ENCODE measurements at places on chromosomes 6 and 20. TPM values are rescaled to one million over a fixed set of nuclear protein-coding genes. Genes with fewer than 3 reads are reported as not detected.

Gene BTN1A1
- 1.0 TPM for total RNA-seq

- no peak for DNase-seq
Measured at GRCh38 chr6:19632230-19632629, 204.9 kb upstream of the ID4 start.

- DNase-seq: no peak
Measured at GRCh38 chr6:111187874-111188273, 100.6 kb downstream of the SLC16A10 start.

Gene CCN6
- total RNA-seq: not detected

- no peak for DNase-seq
Measured at GRCh38 chr6:16292942-16293341, 54.6 kb downstream of the GMPR start.

Gene EPHA7
- total RNA-seq: not detected

DNA sequence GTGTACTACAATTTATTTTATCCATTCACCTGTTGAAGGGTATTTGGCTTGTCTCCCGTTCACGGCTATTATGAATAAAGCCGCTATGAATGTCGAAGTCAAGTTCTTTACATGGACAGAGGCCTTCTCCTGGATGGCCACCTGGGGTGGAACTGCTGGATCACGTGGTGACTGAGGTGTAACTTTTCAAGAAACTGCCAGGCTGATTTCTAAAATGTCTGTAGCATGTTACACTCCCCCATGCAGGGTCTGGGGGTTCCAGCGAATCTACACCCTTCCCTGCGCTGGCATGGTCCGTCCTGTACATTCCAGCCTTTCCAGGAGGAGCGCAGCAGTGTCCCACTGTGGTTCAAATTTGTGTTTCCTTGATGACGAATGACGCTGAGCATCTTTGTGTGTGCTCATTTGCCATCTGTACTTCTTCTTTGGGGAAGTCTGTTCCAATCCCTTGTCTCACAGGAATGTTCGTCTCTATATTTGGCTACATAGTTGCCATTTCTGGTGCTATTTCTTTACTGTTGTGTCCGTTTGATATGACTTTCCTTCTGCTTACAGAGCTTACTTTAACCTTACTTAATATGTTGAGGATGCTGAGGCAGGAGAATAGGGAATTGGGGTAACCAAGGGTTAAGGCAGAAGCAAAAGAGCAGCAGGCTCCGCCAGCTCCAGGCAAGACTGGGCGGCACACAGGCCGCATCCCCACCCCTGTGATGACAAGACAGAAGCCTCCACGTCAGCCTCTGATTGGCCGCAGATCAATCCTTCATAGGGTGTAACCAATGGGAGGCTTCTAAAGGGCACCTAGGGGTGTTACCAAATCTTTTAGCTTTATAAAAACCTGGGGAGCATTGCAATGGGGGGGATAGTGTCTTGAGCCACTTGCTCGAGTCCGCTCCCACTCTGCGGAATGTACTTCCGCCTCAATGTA, 106.6 kb downstream of the TAF4 start:
- DNase-seq: peak; percentile 8

GRCh38 chr6:108822401-108822800, 25.8 kb upstream of the ARMC2 start:
- no peak for DNase-seq

Gene CST5
- total RNA-seq: not detected

DNA sequence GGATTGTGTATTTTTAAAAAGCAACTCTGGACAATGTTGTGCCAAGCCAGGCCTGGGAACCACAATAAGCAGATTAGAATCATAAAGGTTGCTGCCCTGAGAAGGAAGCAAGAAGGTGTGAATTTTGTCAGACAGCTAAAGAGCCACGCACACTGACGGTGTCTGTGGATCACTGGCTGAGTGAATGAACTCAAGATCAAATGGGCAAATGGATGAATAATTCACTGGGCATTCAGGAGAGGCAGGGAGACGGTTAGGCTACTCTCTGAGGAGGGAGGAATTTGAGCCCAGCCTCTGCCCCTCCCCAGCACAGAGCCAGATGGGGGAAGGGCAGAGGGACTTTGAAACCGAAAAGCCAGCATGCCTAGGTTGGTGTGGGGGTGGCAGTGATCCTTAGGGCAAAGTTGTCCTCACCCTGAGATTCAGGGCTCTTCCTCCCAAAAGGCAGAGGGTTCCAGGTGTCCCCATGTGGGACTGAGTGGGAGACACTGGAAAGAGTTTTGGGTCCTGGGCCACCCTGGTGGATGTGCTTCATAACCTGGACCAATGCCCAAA, 19.5 kb upstream of the SLC22A7 start:
- DNase-seq: no peak

Gene CCN5
- not detected for total RNA-seq

- DNase-seq: no peak
Measured at GRCh38 chr6:128479048-128479666, 41.2 kb downstream of the PTPRK start.

Gene SLC29A1
- 54.1 TPM for total RNA-seq

GRCh38 chr6:11142296-11143027, 30.9 kb upstream of the ERVFRD-1 start:
- no peak for DNase-seq

Gene IMPG1
- total RNA-seq: not detected

DNA sequence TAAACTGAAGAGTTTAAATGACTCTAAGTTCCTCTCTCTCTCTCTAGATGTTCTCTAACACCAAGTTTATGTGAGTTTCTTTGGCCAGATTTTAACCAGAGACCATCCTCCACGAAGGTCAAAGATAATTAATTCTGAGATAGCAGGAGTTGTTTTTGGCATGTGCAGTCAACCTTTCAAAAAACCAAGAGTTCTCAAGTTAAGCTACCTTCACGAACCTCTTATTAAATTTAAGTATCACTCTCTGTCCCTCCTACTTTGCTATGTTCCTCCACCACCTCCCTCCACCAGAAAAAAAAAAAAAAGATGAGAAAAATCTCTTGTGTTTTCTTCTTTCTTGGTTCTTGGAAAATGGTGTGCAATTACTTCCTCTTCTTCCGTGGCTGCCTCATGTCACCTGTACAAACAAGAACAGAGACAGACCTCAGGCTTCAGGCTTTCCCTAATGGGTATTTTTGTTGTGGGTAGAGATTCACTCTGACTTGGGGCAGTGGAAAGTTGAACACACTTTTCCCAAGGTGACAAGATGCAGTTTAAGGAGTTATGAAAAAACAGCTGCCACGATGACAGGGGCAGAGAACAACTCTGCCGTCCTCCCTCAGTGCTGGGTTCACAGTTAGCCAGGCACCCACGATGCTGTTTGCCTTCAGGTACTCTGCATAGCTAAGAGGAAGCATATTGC, 64.3 kb downstream of the ADTRP start:
- no peak for DNase-seq

DNA sequence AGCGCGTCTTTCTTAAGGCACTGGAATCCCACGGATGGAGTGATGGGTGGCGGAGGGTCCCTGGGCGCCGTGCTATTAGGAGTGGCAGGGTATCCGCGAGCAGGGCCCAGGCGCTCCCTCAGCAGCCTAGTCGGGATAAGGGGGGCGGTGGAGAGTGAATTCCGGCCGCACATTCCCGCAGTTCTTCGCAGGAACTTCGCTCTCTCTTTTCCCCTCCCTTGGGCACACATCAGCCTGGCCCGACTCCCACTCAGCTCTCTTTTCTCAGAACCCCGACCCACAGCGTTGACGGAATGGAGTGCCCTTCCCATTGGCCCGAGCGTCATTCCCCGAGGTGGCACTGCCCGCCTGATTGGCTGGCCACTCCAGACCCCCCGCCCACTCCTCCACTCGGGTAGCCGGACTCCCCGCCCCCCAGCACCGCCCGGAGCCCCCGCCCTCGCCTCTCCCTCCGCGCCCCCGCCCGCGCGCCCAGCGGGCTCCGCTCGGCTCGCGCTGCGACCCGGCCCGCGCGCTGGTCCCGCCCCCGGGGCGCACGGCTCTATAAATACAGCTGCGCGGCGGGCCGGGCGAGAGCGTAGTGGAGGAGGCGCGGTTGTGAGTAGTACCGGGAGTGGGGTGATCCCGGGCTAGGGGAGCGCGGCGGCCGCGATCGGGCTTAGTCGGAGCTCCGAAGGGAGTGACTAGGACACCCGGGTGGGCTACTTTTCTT, at the start of gene ID4:
ID4 (plus strand) TSS at position 572 of the 712 bp plus-strand sequence. CDS start 385 bp downstream, outside the sequence.
- DNase-seq: no peak

Gene HDGFL1
- total RNA-seq: not detected

DNA sequence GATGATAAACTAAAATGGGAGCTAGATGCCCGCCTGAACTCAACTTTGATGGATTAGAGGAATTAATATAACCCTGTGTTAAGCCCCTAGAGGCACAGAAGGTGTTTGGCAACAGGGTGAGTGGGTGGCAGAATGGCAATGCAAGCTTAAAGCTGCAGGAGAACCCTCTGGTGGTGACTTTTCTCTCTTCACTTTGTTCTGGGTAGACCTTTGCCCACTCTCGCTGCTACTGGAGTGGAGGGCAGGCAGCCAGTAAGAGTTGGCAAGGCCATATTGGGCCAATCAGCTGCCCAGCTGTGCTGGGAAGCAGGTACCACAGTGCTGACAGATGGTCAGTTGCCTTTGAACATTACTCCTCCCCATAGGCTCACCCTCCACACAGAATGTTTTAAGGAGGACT, 468.2 kb downstream of the MMUT start:
- no peak for DNase-seq

DNA sequence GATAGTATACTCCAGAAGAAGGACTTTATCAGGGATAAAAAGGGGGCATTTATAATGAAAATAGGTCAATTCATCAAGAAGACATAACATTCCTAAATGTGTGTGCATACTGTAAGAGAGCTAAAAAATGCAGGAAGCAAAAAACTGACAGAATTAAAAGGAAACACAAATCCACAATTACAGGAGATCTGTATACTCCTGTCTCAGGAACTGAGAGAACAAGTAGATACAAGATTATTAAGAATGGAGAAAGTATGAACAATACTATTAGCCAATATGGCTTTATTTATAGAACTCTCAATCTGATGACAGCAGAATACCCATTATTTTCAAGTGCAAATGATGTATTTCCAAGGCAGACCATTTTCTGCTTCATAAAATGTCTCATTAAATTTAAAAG, 167.7 kb upstream of the BMP5 start:
- no peak for DNase-seq

DNA sequence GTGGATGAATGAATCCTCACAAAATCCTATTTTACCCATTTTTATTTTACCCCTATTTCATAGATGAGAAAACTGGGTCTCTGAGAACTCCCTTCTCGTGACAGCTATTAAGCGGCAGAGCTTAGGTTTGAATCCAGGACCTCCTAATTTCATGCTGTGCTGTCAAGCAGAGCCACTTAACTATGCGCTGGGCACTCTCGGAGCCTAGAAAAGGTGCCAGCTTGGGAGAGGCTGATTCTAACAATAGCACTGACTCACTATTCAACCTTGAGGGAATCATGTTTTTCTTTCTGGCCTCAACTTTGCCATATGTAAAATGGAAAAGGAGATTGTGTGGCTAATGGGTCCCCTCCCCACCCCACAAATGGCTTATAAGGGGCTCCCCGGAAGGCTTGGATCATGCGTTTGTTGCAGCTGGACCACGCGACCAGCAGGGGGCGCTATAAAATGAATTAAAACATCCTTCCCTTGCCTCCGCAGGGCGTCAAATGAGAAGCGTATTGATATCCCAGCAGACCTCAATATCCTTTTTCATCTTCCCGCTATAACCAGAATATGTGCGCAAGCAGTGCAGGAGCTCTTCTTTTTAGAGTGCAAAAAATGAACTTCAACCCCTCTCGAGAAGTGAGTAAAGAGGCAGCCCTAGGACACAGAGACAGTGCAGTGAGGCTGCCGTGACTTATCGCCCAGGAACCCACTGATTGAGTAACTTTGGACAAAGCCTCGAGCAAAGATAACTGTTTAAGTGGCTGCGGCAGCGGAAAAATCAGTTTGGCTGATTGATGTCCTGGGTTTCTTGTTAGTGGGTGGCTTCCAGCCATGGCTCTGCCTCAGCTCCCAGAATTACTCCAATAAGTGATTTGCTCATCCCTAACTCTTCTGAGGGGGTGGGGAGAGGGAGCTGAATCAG, 12.8 kb upstream of the PDYN start:
- peak; percentile 52 for DNase-seq

DNA sequence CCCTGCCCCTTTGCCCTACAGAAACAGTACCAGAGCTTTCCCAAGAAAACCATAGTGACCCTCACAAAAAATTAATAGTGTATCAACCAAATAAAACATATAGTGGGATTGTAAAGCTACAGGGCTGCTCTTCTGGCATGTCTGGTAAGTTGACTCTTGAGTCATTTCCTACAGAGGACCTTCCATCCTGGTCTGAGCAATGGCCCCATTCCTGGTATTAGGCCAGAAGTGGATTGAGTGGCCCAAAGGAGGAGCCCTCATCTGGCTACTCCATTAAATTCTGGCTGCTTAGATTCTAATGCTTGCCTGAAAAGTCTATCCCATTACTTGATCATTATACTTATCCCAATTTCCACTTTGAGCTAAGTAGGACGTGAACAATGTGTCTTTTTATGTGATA, 150.9 kb upstream of the HMGN3 start:
- no peak for DNase-seq

Gene MUC22
- not detected for total RNA-seq

DNA sequence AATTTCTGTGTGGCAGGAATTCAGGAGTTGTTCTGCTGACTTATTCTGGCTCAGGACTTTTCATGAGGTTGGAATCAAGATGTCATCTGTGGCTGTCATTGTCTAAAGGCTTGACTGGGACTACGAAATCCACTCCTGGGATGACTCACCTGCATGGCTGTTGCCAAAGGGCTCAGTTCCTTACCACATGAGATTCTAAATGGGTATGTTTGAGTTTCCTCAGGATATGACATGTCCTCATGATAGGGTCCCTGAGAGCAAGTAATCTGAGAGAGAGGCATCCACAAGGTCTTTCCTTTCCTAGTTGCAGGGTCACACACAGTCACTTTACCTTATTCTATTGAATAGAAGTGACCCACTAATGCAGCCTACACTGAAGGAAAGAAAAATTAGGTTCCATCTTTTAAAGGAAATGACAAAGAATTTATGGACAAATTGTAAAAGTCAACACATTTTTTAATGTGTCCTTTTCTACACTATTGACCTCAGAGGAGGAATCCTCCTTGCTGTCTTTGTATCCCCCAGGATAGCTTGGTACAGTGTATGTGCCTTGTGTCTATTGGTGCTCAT, 1025.0 kb upstream of the GJE1 start:
- DNase-seq: no peak

GRCh38 chr6:170151804-170152123, 139.1 kb downstream of the DLL1 start:
- DNase-seq: no peak

GRCh38 chr6:16414205-16414604, 175.8 kb downstream of the GMPR start:
- DNase-seq: no peak

DNA sequence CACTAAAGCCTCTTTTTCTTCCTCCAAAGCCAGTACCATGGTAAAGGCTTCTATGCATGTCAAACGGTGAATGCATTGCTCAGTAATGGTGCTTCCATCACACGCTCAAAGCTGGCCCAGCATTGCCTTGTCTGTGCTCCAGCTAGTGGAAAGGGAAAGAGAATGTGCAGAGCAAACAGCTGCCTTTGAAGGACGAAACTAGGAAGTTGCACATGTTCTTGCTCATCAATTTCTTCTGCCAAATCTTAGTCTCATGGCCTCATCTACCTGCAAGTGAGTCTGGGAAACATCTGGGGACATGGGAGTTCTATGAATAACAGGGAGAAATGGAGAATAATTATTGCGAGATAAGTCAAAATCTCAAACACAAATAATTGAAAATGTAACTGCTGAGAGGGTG, 216.5 kb upstream of the SSTR4 start:
- no peak for DNase-seq

Data from OCI-LY7 (cell line).